Stimulated activated CD4-positive, alpha-beta T cell treated with anti-CD3 and anti-CD28 coated beads, Interleukin-15, amount 100 ng/mL, for 48 hours (primary cell): ENCODE measurements at places on chromosomes 7 and 10.

GRCh38 chr7:138892812-138893211 lies 88.4 kb downstream of the KIAA1549 start:
- no peak for DNase-seq

- no peak for DNase-seq
Measured at GRCh38 chr7:14734839-14735321, 167.7 kb downstream of the DGKB start.

GRCh38 chr7:135201350-135201749 lies 10.0 kb downstream of the WDR91 start:
- DNase-seq, result no peak

- DNase-seq, result no peak
Measured at GRCh38 chr7:49789736-49790135, 16.3 kb downstream of the VWC2 start.
